ENCODE measurements at places on chromosomes 2 and 18. TPM values are rescaled to one million over a fixed set of nuclear protein-coding genes. Genes with fewer than 3 reads are reported as not detected.
A peak's percentile ranks its signal among the peaks of the same experiment; 100 is the strongest.

Gene TTC39C
- 91.8 TPM for total RNA-seq

Gene ASPRV1
- total RNA-seq, result 0.96 TPM

Gene MOGAT1
- total RNA-seq, result not detected

DNA sequence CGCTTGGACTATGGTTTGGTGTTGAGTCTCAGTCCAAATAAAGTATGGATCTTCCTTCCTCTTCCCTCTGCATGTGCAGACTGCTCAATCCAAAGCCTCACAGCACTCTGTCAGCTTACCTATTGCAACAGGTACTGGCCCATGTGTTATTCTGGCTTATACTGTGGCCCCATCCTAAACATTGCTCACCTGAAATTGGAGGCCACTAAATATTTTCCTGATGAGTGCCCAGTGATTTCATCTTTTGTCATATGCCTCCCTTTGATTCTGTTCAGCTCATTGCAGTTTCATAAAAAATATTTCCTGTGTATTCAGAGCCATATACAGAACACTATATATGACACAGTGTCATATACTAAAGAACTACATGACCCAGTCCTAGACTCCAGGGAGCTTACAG, 86.3 kb upstream of the FAM136A start:
- H3K4me1 ChIP-seq, result no peaks in the 10 kb centered on the region
- H3K36me3 ChIP-seq, result no peaks in the 10 kb centered on the region
- H3K27ac ChIP-seq, result no peak overlapping the region
- H3K4me3 ChIP-seq, result no peak overlapping the region
- no peak for DNase-seq

DNA sequence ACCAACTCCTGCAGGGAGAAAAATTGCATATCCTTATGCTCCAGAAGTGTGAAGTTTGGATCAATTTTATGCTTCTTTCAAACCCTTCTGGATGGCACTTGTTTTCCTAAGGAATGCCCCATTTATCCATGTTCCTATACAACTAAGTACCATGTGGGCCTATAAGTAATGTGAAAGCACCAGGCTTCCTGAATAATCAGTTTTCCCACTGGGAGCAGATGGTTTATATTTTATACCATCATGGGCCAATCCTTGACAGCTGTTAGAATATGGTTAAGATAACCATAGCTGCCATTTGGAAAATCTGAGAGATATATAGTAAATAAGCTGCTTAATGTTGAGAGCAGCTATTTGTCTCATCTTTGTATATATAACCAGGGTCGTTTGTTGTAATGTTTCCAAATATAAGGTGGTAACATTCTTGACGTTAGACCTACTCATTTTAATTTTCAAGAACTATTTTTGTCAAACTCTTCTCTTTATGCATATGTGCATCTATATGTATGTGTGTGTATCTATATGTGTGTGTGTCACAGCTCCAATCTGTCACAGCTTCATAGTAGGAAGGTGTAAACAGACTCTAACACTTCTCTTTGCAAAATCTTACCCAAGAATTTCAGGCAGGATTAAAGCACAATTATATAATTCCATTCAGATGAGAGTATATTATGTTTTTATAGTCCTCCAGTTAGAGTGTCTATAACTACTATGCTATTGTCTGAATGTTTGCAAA, 458.7 kb upstream of the GCFC2 start:
- H3K27me3 ChIP-seq, result no peaks in the 10 kb centered on the region
- H3K27ac ChIP-seq, result no peak overlapping the region
- no peak overlapping the region for H3K4me3 ChIP-seq
- DNase-seq, result no peak
- H3K36me3 ChIP-seq, result no peaks in the 10 kb centered on the region
- H3K4me1 ChIP-seq, result no peaks in the 10 kb centered on the region

DNA sequence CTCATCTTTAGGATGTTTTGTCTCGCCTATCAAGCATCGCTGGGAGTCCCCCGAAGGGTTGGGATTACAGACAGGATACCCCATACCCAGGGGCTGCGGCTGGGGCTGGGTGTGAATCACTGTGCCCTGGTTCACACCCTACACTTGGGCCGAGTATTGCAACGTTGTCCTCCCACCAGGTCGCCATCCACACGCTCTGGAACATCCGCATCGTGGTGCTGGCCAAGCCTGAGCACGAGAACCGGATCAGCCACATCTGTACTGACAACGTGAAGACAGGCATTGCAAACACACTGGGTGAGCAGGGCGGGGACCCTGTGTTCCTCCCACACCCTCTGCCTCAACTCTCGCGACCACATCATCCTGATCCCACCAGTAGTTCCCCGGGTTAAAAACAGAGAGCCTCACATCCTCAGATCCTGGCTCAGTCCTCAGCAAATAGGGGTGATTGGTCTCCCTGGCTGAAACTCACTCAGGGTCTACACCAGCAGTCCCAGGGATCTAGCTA, 87.3 kb upstream of the ATG16L1 start:
- peak overlapping the region; percentile 7 for H3K27ac ChIP-seq
- DNase-seq, result no peak
- H3K4me1 ChIP-seq, result peaks cover 33% of the 10 kb centered on the region
- H3K4me3 ChIP-seq, result no peak overlapping the region

GRCh38 chr18:42392416-42392815, 437.4 kb downstream of the PIK3C3 start:
- no peaks in the 10 kb centered on the region for H3K36me3 ChIP-seq
- no peak overlapping the region for H3K4me3 ChIP-seq
- no peak for DNase-seq
- H3K27ac ChIP-seq, result no peak overlapping the region
- H3K27me3 ChIP-seq, result no peaks in the 10 kb centered on the region
- no peaks in the 10 kb centered on the region for H3K4me1 ChIP-seq

GRCh38 chr18:41532344-41533086, 422.5 kb upstream of the PIK3C3 start:
- H3K4me3 ChIP-seq, result no peak overlapping the region
- no peaks in the 10 kb centered on the region for H3K36me3 ChIP-seq
- DNase-seq, result no peak
- no peaks in the 10 kb centered on the region for H3K4me1 ChIP-seq
- no peak overlapping the region for H3K27ac ChIP-seq
- no peaks in the 10 kb centered on the region for H3K27me3 ChIP-seq

- H3K4me3 ChIP-seq, result peak within 1 kb of the TSS; percentile 93
- H3K36me3 ChIP-seq, result no peaks in the 10 kb centered on the region
- peaks cover 44% of the 10 kb centered on the region for H3K4me1 ChIP-seq
- peaks cover 78% of the 10 kb centered on the region for H3K27me3 ChIP-seq
- no peak within 1 kb of the TSS for H3K27ac ChIP-seq
Observed at GRCh38 chr2:199457147-199458008, at the start of gene SATB2. TSS of gene SATB2 (minus strand) at chr2:199457939. CDS start at chr2:199456037, 1,902 bp downstream.

GRCh38 chr2:42923580-42924417, 131.4 kb upstream of the HAAO start:
- no peak overlapping the region for H3K4me3 ChIP-seq
- H3K4me1 ChIP-seq, result no peaks in the 10 kb centered on the region
- DNase-seq, result no peak
- H3K27ac ChIP-seq, result no peak overlapping the region
- no peaks in the 10 kb centered on the region for H3K36me3 ChIP-seq
- H3K27me3 ChIP-seq, result no peaks in the 10 kb centered on the region

Data from CD4-positive, alpha-beta T cell (primary cell).